T-helper 17 cell (primary cell): ENCODE measurements at places on chromosomes 12 and 14.

GRCh38 chr12:75953312-75953906 is 78.2 kb downstream of the PHLDA1 start:
- no peak for DNase-seq

GRCh38 chr14:69066396-69067171 is 86.3 kb downstream of the DCAF5 start:
- no peak for DNase-seq

- DNase-seq, result no peak
Observed at GRCh38 chr14:95452893-95453712, 63.3 kb downstream of the SYNE3 start.

DNA sequence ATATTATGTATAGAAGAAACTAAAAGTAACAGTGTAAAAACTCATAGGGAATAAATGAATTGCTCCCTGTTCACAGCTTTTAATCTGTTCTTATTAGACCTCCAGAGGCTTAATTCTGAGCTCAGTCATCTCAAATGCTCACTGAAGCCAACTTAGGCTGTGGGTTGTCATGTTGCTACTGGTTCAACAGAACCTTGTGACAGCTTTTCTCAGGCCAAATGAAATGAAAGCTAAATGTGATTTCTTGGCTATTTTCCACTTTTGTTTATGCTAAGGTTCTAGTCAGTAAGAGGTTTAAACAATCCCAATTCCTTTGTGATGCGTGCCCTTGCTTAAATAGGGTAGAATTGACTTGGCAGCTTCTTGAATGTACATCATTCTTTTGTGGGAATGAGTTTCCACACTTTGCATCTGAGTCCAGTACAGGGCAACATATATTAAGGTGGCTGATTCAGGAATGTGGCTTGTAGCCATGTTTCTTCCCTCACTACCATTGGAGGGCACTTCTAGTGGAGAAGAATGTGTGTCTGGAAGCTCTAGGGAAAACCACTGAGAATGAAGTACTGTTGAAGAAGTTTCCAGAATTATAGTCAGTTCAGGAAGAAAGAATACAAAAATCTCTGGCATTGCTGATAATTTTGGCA is 156.4 kb downstream of the NEDD1 start:
- DNase-seq, result no peak

- no peak for DNase-seq
Observed at GRCh38 chr12:120209851-120210250, 8.9 kb upstream of the RPLP0 start.

- peak; percentile 94 for DNase-seq
Observed at GRCh38 chr14:76151398-76152332, at the start of gene GPATCH2L. Gene GPATCH2L, plus strand, starts transcription at chr14:76151922. Its CDS starts 2,442 bp downstream, at chr14:76154364.

DNA sequence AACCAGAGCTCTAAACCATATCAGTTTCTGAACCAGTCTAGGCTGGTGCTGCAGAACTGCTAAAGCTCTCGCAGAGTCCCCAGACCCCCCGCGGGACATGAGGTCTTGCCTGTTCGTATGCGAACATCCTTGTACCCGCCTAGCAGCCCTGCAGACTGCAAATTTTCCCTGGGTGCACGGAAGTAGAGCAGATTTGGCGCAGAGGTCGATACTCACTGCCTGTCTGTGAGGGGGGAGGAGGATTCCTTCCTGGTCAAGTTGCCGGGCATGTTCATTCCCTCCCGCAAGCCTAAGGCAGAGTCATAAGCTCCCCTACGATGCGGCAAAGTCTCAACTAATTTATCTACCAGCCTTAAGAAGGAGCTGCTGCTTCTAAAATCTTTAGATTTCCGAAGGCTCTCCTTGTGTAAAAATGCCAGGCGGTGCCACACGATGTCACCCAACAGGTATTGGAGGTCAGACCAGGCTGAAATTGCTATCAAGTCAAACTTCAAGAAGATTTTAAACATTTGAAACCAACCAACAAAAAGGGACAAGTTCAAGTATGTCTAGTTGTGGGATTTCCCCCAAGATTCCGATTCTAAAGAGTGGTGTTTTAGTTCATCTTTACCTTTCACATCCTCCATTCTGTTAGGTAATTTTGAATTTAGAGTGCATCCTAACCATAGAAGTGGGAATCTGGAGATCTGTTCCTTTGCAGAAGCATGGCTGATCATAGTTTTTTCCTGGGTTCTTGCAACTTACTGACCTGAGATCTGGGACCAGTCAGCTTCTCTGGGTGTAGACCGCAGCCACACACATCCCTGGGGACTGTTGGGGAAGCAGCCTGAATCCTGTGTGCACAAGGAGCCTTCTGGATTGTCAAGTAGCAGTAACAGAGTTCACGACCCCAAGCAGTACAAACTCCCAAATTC is 1.6 kb upstream of the PAX9 start:
- DNase-seq, result no peak

DNA sequence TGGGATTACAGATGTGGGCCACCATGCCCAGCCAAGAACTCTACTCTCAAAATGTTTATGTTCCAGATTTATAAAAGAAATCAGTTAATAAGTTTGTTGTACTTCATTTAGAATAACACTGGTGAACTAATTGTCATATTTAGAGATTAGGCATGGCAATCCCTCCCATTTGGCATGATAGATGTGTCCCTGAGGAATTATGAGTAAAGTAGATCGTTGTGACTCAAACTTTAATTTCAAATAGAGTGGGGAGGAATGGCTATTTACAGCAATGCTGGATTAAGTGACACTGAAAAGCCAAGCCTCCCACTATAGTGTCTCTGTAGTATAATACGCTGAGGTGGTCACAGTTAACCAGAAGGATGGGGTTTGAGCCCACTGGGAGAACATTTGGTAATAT is 39.3 kb upstream of the RTRAF start:
- DNase-seq, result no peak

GRCh38 chr14:89042021-89042420 is 217.6 kb downstream of the TTC8 start:
- DNase-seq, result no peak

DNA sequence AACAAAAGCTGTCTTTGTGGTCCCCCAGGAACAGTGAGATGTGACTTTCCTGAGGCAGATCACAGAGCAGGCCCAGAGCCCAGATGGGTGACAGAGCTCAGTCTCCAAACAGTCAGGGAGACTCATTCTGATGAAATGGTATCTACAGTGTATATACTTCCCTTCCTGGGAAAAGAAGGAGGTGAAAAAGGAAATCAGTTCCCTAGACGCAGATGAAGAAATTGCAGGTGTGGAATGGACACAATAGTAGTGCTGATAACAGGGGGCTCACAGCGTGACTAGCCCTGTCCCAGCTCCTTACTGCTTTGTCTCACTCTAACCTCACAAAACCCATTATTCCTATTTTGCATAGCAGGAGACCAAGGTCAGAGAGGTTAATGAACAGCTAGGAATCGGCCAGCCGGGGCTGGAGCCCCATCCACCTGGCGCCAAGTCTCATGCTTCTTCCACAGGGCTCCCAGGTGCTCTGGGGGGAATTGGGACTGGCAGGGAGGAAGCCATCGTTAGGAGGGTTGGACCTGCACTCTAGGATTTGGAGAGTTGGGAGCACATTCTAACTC is 11.9 kb downstream of the KCNH3 start:
- DNase-seq, result no peak

DNA sequence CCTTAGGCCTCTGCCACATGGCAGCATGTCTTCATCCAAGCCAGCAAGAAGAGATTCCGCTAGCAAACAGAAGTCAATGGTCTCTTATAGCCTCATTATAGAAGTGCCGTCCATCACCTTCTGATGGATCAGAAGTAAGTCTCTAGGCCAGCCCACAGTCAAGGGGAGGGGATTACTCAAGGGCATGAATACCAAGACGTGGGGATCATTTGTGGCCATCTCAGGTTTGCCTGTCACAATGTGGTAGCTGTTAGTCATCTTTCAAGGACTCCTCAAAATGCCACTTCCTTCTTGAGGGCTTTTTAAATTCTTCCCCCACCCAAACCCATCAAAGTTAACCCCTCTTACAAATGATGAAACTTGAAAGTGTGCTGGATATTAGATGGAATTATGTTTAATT is 8.1 kb upstream of the ADCY6 start:
- no peak for DNase-seq

GRCh38 chr14:104262515-104263514 is 124.4 kb downstream of the KIF26A start:
- no peak for DNase-seq

GRCh38 chr12:123078120-123078465 is 72.8 kb downstream of the PITPNM2 start:
- no peak for DNase-seq

DNA sequence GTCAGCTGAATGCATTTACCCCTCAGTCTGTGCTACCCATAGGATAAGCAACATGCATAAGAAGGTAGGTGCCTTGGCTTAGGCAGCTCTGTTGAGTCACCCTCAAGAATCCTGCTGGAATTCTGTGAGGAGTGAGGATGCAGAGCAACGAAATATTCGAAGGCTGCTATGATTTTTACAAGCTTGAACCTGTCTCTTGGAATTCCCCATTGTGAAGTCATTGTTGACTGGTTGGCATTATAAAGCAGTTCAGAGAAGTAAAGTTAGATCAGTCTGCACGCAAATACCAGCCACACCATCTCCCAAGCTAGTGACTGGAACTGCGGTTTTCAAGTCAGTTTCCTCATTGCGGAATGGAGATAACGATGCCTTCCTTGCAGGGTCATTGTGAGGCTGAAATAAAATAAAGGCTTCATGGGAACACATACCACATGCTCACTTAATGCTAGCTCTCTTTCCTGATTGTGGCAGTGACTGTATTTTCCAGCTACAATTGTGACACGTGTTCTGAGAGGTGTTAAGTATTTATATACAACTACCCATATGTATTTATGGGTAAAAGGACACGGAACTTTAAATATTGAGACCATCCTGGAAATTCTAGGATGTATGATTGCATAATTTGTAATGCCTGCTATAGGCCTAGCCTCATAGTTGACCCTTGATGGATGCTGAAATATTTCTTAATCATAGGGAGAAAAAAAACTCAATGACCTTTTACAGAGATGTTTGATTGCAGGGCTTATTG is 96.7 kb downstream of the ETV6 start:
- DNase-seq, result no peak

GRCh38 chr12:13390381-13390861 is 193.9 kb downstream of the EMP1 start:
- DNase-seq, result no peak

GRCh38 chr12:42588524-42589464 is 752 bp downstream of the PRICKLE1 start:
- DNase-seq, result no peak

GRCh38 chr14:72653026-72653425 is 240.9 kb downstream of the DPF3 start:
- DNase-seq, result no peak

- no peak for DNase-seq
Observed at GRCh38 chr12:57461276-57461916, 1.8 kb downstream of the GLI1 start.

DNA sequence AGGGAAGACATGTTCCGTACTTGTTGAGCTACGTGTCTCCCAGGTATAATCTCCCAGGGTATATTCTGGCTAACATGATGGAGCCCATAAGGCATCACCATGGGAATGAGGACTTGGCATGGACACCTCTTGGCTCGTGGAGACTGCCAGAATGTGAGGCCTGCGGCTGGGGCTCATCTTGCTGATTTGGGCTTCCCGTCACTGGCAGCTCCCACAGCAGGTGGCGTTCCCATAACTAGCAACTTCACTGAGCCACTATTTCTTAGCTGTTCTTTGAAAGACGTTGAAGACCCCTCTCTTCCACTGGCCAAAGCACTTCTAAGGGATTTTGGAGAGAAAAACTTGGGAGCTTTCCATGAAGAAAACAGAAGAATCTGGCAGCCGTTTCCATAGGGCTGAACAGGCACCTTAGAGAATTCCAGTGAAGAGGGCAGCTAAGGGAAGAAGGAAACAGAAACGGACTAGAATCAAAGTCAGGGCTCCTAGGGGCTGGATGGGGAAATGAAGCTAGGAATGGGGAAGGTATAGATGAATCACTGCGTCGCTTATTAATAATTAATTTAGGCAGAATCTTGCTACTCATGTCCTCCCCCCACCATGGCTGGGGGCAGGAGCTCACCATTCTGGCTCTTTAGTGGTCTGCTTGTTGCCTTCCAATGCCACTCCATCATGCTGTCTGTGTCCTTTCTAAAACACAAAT is 39.7 kb upstream of the FOS start:
- no peak for DNase-seq

DNA sequence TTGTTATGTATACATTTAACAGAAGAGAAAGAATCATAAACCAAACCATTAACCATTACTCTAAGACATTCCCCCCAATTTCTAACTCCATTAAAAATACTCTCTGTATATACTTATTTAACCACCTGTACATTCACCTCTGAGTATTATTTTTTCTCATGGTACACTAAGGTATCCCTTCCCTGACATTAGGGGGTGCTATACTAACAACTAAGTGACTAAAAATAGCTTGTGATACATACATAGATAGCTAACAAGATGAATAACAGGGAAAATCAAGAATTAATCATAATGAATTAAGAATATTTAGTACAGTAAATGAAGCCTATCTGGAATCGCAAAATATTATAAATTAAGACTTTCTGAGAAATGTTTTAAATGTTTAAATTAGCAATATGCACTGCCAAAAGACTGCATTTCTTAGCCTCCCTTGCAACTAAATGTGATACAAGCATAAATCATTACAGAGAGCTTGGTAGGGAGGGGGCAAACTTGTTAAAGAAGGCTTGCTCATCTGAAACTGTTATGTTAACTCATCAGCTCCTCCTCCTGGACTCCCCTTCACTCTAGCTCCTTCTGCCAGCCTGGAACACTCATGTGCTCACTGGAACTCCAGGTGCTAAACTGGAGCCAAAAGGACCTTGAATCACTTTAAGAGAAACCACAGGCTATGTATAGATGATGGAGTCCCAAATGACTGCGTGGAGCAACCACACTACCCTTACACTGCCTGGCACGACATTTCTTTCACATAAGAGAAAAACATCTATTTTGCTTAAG is 14.9 kb downstream of the C2CD5 start:
- no peak for DNase-seq

DNA sequence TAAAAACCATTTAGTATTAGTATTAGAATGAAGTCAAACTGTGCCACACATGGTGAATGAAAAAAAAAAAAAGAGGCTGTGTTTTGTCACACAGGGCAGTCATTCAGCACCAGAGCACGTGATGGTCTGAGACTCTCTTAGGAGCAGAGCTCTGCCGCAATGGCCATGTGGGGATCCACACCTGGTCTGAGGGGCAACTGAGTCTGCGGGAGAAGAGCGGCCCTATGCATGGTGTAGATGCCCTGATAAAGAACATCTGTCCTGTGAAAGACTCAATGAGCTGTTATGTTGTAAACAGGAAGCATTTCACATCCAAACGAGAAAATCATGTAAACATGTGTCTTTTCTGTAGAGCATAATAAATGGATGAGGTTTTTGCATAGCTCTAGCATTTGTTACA is 12.2 kb upstream of the BDKRB1 start:
- DNase-seq, result no peak

- no peak for DNase-seq
Observed at GRCh38 chr14:72781561-72782508, 112.1 kb downstream of the DPF3 start.

- DNase-seq, result no peak
Observed at GRCh38 chr12:2234646-2235350, 182.0 kb downstream of the CACNA1C start.

DNA sequence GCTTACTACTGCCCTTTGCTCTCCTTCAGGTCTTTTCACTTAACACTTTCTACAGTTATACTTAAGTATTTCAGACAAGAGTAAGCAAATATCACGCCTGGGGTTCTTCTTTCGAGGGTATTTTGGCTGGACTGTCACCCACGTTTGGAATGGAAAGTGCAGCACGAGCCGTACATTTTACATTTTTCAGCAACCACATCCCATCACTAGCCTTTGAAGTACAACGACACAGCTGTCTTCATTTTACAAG is 349 bp upstream of the FAM177A1 start:
- no peak for DNase-seq
